ENCODE measurements at places on chromosomes 1 and 21.

GRCh38 chr1:56578138-56578962 is 1.0 kb downstream of the PLPP3 start:
- DNase-seq = peak; percentile 23

DNA sequence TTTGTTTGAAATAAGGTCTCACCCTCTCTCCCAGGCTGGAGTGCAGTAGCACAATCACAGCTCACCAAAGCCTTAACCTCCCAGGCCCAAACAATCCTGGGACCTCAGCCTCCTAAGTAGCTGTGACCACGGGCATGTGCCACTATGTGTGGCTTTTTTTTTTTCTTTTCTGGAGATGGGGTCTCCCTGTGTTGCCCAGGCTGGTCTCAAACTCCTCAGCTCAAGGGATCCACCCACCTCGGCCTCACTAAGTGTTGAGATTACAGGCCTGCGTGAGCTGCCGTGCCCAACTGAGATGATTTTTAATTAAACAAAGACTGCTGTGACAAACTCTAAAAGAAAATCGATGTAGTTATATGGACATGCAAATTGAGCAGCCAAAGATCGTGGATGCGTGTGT is 768.4 kb upstream of the ADGRL2 start:
- no peak for DNase-seq

DNA sequence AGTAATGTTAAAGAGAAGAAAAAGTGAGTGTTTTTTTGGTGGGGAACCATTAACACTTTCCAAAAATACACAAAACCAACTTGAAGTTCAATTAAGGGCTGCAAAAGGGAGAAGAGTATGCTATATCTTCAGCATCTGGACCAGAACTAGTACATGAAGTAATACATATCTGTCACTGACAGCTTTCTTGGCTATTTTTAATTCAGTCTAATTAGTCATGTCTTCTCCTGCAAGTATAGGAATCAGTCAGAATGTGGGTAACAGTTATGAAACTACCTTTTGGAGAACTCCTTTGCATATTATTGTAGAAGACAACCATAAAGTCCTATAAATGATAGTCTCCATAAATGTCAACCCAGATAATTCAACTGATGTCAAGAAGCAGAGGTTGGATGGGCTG is 901.2 kb downstream of the TTLL7 start:
- no peak for DNase-seq

DNA sequence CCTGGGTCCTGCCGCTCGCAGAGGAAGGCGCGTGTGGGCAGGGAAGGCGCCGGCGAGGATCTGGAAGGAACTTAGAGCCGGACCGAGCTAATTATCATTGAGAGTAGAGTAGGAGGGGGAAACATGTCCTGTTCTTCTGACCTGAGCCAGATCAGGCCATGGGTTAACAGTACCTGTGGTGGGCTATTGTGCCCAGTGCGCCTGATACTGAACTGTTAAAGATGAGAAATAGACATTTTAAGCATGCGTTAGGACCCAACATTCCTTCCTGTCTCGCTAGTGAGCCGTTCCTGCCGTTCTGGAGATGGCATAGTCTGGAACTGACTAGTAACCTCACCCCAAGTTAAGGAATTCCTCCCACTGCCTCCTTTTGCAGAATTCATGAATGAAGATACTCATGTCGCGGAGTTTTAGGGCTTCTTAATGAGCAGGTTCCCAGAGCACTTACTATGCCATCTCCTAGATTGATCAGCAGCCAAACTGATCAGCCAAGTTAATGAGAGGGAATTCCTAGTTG is 870 bp downstream of the STRIP1 start:
- no peak for DNase-seq

GRCh38 chr1:84721152-84721551 is 30.9 kb upstream of the SSX2IP start:
- no peak for DNase-seq

DNA sequence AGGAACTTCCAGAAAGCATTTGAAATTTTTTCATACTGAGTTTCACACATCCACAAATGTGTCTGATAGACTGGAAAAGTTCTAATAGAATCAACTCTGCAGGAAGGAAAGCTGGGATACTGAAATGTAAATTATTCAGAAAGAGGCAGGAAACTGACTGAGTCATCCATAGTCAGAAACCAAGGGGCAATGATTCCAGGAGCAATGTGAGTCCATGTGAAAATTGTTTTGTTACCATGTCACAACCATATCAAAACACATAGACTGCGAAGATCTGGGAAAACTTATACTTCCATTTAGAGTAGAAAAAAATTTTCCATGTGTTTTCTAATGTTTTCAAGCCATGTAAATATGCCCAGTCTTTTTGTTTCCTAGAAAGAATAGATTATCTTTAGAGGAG is 142.3 kb upstream of the TMPRSS15 start:
- DNase-seq = no peak

DNA sequence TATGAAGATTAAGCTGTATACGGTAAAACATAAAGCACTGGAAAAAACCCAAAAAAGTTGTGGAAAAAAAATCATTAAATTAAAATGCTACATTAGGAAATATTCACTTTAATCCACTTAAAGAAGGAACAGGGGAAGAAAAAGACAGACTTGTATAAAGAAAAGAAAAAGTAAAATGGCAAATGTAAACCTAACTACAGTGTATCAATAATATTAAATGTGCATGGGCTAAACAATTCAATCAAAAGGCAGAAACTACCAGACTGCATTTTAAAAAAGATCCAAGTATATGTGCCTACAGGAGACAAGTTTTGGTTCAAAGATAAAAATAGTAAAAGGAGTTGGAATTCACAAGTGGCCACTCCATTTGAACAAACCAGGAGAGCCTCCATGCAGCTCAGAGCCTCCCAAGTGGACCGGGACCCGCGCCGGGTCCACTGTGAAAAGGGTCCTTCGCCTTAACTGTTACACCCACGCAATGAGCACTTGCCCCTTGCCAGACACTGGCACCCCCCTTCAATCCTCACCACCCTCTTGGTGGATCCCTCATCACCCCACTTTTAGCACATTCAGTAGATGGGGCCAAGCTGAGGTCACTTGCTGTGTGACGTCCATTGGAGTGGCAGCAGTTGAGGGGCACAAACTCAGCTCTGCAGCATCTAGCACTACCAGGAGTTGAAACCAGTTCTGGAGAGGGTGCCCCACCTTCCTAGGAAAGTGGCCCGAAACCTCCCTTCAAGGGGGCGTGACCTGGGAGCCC is 898 bp downstream of the C1orf174 start:
- DNase-seq = no peak

- DNase-seq = no peak
Observed at GRCh38 chr21:19268686-19269085, 865.1 kb upstream of the TMPRSS15 start.

- no peak for DNase-seq
Observed at GRCh38 chr1:237769916-237770315, 120.8 kb downstream of the ZP4 start.

DNA sequence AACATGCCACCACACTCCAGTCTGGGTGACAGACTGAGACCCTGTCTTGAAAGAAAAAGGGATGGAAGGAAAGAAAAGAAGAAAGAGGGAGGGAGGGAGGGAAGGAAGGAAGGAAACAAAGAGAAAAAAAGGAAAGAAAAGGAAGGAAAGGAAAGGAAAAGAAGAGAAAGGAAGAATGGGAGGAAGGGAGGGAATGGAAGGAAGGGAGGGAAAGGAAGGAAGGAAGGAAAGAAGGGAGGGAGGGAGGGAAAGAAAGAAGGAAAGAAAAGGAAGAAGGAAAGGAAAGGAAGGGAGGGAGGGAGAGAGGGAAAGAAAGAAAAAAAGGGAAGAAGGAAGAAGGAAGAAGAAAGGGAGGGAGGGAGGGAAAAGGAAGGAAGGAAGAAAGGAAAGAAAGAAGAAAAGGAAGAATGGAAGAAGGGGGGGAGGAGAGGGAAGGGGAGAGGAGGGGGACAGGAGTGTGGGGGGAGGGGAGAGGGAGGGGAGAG is 5.0 kb upstream of the PPP1R15B start:
- DNase-seq = no peak

DNA sequence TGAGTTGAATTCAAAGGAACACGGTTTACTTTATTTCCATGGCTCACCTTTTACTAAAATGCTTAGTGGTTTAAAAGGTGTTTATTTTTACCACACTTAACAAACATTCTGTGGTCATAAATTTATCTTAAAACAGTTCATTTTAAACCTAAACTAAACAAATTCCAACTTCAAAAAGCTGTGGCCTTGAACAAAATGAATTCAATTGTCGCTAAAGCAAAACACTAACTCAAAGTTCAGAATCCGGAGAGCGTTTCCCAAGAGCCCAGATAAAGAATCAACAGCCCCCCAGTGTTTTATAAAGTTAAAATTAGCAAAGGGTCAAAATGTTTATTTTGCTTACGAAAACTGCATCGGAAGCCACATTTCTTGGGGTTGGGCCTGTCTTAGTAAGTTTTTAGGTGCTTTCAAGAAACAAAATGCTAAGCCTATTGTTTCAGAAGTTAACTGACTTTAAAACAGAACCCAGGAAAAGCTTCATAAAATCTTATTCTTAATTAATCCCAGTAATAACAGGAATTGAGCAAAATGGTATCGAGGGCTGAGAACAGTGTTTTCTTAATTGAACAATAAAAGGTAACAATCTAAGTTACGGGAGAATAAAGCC is 1.3 kb downstream of the PUM1 start:
- no peak for DNase-seq

GRCh38 chr1:190126728-190127127 is 350.9 kb downstream of the BRINP3 start:
- DNase-seq = no peak

GRCh38 chr1:2016123-2016522 is 3.0 kb upstream of the GABRD start:
- DNase-seq = no peak

DNA sequence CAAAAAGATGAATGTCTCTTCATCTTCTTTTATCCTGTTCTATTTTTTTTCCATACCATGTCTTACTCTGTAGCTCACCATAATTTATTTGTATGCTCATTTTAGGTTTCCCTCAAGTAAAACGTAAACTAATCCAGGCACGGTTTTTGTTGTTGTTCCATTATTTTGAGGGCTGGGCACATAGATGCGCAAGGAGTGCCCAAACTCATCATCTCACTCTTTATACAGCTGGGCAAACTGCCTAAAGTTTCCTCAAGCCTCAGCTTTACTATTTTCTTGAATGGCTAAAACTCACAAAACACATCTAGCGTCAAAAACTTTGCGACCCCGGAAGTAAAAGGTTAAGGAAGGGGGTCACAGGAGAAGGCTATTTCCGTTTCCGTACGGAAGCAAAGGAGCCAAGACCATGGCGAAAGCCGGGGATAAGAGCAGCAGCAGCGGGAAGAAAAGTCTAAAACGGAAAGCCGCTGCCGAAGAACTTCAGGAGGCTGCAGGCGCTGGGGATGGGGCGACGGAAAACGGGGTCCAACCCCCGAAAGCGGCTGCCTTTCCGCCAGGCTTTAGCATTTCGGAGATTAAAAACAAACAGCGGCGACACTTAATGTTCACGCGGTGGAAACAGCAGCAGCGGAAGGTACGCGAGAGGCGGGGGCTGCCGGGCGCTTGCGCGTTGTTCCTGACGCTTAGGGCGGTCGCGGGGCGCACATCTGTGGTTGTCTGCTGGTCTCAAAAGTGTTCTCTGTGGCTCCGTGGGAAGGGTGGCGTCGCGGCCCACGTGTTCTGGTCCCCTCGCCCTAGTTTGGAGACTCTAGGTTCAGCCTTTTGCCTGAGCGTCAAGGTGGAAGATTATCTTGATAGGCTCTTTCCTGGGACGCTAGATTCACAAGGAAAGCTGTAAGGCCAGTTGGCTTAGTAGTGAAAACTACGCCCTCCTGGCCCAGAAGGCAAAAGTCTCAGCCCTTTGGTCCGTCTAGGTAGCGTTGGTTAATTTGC is at the start of gene RPF1:
RPF1 (plus strand) TSS at position 391 of the 993 bp plus-strand sequence; CDS start at position 407, 16 bp downstream.
- peak; percentile 85 for DNase-seq

DNA sequence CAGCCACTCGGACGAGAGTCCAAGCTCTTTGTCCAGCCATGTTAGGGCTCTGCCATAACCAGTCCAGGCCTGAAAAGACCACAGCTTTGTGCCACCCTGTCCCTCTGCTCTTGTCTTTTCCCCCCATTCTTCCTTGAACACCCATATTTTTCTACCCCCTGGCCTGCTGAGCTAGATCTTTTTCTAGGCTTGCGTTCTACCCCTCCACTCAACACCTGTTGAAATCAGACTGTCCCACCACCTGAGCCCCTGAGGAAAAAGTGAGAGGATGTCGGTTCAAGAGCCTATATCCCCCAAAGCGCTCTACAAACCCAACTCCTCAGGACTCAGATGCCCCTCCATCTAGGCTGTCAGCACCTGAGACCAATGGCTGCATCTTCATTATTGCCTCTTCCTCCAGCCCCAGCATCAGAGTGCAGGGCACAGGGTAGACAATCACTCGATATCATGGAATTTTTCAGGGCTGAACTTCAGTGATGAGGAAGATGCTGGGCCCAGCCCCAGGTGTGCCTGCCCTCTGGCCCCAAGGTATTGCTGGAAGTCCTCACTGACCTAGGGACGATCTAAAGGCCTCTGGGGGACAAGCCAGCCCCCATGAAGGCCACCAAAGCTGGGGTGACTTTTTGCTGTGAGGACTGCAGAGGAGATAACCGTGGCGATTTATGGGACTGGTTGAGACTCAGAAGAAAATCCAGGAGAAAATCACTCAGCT is 75.3 kb downstream of the CD247 start:
- peak; percentile 18 for DNase-seq

DNA sequence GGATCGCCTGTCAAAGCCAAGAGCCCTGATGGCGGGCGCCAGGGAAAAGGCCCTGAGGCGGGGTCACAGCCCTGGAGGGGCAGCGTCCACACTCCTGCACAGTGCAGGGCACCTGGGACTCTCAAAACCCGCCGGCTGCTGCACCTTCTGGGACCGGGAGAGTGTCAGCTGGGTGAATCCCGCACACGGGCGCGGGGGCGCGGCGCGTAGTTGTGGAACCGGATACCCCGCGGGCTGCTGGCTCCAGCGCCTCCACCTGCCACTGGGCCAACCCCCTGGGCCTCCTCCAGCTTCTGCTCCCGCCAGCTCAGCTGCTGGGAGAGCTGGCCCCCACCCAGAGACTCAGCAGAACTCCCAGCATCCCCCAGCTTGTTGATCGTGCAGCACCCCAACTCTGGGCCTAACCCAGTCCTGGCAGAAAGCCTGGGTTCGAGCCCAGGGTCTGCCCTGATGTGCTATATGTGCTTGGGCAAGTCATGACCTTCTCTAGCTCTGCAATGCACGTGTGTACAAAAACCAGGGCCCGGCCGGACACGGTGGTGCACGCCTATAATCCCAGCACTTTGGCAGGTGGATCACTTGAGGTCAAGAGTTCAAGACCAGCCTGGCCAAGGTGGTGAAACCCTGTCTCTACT is 33.8 kb downstream of the NECAP2 start:
- DNase-seq = no peak

DNA sequence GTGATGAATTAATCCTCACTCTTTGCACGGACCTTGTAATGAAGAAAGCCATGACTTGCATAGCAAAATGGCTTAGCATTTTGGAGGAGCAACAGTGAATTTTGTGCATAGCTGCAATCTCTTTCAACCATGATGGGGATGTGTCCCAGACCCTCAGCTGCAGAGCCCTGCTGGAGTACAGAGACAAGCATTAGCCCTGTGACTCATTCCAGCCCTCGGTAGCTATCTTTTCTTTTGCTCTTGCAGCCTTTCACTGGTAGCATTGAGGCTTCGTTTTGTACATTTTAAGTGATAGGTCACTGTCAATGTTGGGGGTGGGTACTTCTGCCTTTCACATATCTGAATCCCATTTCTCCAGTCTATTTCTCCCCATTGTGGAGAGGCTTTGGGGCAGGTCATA is 58.4 kb downstream of the SLC35F3 start:
- DNase-seq = no peak
